WERI-Rb-1 (cell line): ENCODE measurements at places on chromosomes 3 and 15.

DNA sequence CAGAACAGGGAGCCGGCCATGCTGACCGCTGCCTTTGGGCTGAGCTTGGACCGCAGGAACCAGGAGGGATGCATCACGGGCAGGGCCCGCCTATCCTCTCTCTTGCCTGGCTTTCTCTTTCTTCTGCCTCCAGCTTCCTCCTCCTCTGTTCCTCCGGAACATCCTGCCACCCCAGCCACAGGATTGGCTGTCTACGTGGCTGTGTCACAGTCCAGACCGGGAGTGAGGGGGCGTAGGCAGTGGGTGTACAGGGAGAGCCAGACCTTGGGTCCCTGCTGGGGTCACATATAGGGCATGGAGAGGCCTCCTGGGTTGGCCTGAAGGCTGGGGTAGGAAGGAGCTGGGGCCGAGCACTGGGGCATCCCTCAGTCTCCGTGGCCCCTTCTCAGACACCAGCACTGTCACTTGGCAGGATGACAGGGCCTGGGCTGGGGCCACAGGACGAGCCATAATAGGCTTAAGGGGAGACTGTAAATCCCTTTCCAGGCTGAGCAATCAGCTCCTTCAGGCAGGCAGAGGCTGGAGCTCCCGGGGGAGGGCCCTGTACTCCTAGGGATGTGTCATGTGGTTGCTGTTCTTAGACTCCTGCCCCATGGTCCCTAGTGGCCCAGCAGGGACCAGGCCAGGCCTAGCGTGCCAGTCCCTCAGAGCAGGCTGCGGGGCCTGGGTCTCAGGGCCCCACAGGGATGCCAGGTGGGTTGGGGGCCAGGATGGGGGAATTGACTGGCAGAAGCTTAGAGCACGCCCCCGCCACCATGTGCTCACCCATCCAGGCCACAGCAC lies 25.4 kb downstream of the LINGO1 start:
- peak; percentile 96 for DNase-seq

DNA sequence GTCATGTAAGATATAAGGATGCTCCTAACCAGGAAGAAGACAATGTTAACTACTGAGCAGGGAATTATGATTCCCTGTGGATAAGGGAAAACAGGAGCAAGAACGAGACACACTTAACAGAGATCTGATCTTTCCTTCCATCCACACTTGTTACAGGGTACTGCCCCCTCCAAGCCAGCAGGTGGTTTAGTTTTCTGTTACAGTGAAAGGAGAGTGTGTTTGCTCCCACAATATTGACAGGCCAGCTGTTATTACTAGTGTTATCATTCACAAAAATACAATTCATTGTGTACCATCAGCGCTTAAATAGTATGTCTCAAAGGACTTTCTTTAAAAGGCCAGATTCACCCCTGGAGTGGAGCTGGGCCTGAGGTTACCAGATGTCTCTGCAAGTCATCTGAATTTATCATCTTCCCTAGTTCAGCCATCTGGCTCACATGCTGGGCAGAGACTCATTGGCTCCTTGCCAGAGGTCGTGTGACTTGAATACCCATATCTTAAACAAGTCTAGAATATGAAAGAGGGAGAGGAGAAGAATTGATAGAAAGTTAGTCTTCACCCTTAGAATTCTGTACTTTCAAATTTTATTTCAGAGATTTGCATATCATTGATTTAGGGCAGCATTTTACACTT lies 16.8 kb upstream of the FMN1 start:
- DNase-seq, result peak; percentile 90

DNA sequence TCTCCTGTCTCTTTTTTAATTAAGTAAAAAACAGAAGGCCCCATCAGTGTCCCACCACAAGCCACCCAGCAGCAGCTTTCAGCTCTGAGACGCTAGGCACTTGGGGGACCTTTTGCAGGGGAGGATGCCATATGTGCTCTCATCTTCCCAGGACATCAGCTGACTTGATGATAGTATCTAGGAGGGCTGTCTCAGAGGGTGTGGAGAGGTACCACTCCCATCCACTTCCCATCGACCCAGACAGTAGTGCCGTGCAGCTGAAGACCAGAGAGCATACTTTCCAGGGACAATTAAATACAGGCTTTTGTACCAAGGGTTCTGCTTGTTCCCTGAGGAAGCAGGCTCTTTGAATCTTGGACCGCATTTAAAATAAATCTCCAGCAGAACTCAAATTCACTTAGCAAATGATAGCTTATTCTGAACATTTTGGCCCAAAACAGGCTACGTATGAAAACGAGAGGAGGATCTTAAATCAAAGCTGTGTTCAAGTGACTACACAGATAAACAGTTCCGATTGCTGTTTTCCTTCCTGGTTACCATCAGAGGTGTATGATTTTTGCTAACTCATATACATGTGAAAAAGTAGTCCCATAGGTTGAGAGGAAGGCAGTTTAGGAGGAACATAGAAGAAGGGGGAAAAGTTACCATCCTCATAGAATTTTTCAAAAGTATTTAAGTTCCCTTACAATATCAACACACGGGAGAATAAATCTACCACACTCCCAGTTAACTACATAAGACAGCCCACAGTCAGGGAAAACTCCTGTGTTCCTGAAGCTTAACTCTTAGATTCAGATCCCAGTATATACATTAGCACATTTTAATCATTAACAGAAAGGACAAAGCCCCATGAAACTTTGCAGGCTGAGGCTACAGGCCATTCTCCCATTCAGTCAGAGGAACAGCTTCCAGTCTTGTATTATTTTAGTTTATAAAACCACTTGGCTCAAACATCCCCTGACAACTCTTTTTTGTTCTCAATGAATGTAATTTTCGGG lies 9.5 kb downstream of the WNT5A start:
- no peak for DNase-seq

GRCh38 chr3:24145981-24146822 lies 201.1 kb downstream of the NR1D2 start:
- DNase-seq, result peak; percentile 76

DNA sequence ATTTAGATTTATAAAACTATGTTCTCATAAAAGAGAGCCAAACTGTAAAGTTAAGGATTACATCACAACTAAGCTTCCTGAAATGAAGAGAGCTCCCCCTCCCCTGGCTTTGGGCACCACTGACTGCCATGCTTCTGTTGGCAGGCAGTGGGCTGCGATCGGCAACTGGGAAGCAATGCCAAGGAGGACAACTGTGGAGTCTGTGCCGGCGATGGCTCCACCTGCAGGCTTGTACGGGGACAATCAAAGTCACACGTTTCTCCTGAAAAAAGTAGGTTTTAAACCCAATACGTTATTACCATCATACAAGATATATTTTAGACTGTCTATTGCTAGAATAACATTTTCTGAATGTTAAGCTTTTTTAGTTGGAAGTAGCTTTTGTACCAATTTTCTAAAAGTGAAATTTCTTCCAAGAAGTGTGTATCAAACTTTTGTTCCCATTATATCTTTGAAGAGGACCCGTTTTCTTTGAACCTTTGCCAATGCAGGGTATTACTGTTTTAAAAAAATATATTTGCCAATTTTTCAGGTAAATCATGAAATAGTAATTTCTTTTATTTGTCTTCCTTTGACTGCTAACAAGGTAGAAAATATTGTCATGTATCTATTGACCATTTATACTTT lies 184.1 kb downstream of the ADAMTSL3 start:
- peak; percentile 26 for DNase-seq

GRCh38 chr15:40303576-40303975 lies 4.2 kb downstream of the PLCB2 start:
- no peak for DNase-seq

- DNase-seq, result peak; percentile 19
Measured at GRCh38 chr3:15114466-15115358, 15.8 kb upstream of the RBSN start.

DNA sequence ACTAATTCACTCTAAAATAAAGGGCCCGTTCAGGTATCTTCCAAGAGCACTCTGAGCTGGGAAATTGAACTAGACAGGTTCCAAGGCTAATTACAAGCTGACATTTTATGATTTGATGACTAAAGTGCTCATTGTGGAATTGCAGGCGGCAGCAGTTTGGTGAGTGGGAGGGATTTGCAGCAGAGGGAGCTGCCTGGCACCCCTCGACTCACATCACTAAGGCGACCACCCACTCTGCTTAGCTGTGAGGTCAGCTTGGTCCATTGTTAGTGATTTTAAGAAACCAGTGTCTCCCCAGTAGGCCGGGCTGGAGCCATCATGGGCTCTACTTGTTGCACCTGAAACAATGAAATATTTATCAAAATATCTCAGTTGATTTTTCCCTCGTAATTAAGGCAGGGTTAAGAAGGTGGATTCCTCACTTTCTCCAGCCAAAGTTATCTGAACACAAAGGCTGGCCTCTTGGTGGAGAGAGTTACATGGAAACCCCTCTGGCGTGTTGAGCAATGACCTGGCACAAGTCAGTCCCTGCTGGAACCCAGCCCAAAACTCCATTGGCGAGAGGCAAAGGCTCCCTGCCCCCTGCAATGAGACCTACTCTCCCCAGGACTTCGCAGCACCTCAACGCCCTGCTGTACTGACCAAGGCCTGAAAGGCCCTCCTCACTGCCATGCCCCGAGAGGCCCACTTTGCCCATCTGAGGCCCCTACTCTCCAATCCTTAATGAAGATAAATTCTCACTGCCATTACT lies 65.0 kb upstream of the ATP2B2 start:
- no peak for DNase-seq

GRCh38 chr3:185555860-185556347 lies 3.5 kb upstream of the LIPH start:
- no peak for DNase-seq

- DNase-seq, result peak; percentile 46
Measured at GRCh38 chr3:133927540-133928066, 31.9 kb upstream of the RAB6B start.

DNA sequence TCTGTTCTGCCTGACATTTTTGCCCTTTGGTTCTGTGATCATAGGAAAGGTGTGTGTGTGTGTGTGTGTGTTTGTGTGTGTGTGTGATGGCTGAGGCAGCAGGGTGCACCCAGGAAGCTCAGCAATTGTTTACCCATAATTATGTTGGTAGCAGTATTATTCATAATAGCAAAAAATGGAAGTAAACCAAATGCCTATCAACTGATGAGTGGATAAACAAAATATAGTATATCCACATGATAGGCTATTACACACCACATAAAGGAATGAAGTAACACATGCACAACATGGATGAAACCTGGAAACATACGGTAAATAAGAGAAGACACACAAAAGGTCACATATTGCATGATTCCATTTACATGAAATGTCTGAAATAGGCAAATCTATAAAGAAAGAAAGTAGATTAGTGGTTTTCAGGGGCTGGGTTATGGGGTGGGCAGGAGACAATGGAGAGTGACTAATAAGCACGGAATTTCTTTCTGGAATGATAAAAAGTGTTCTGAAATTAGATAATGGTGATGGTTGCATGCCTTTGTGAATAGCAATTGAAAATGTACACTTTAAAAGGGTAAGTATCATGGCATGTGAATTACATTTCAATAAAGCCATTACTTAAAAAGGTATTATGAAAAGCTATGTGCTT lies 167.2 kb downstream of the POLR2M start:
- no peak for DNase-seq

- DNase-seq, result no peak
Measured at GRCh38 chr15:68508485-68509189, 70.2 kb upstream of the CORO2B start.

DNA sequence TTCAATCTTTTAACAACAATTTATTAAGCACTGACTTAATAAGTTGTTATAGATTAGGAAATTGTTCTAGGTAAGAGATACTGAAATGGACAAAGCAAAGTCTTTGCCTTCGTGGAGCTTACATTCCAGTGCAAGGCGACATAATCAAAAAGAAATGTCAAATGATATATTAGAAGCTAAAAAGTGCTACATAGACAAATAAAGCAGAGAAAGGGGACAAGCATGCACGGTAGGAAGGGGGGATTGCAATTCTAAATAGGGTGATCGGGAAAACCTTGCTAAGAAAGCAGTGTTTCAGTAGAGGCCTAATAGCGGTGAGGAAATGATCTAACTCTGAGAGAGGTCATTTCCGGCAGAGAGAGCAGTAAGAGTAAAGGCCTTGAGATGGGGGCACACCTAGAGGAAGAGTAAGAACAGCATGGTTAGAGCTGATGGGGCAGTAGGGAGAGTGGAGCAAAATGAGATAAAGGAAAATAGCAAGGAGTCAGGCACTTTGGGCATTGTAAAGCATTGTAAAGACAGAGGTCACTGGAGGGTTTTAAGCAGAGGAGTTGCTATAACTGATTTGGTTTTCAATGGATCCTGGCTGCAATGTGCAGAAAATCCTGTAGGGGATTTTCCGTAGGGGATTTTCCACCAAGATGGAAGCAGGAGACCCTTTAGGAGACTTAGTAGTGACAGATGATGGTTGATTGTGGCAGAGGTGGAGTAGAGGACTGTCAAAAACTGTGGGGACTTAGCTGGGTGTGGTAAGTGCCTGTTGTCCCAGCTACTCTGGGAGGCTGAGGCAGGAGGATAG lies 71.7 kb upstream of the CFAP20DC start:
- DNase-seq, result no peak

DNA sequence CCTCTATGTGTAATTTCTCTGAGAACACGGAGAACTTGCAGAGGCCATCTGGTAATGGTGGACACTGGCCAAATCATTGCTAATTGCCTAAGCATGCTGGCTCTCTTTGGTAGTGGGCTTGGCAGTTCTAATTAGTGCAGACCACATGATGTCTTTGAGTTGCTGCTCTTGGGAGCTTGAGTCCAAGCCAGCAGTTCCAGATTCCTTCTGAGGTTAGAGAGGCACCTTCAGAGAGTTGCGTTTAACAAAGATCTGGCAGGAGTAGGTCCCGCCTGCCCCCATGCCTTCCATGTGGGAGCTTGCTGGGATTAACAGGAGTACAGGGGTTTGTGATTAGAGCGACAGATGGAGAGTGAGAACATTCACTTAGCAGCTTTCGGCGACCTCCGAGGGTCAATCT lies 449.0 kb upstream of the LMCD1 start:
- peak; percentile 95 for DNase-seq

- no peak for DNase-seq
Measured at GRCh38 chr3:191528589-191528988, 67.6 kb downstream of the PYDC2 start.
